ENCODE measurements at places on chromosomes 11 and 22. TPM values are rescaled to one million over a fixed set of nuclear protein-coding genes. Genes with fewer than 3 reads are reported as not detected.

The VSIG10L2 gene
- total RNA-seq: 0.14 TPM

The MMP7 gene
- total RNA-seq: not detected

The SPI1 gene
- not detected for total RNA-seq

The USH1C gene
- total RNA-seq: not detected

The C11orf21 gene
- not detected for total RNA-seq

The CRYBB2 gene
- total RNA-seq: not detected

The BTG4 gene
- total RNA-seq: not detected

The CHRM4 gene
- not detected for total RNA-seq

The CRYBA4 gene
- total RNA-seq: not detected

The SYCE3 gene
- total RNA-seq: 0.37 TPM

Data from smooth muscle cell of bladder (primary cell).